ENCODE measurements at places on chromosomes 6 and 20.

DNA sequence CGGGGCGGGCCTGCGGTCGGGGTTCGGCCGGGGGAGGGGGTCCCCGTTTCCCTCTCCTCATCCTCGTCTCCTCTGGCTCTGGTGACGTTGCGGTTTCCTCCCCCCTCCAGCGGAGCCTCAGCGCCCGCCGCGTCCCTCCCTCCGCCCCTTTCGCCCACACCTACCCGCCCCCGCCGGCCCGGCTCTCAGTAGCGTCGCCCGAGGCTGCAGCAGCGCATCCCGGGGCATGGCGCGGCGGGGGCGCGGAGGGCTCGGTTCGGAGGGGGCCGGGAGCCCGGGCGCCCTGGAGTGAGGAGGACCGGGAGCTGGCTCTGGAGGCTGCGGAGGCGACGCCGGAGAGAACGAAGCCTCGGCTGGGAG, at the start of gene DSE:
DSE (plus strand) TSS at position 188 of the 360 bp plus-strand sequence. CDS start 28,304 bp downstream, outside the sequence.
- peak; percentile 17 for DNase-seq

DNA sequence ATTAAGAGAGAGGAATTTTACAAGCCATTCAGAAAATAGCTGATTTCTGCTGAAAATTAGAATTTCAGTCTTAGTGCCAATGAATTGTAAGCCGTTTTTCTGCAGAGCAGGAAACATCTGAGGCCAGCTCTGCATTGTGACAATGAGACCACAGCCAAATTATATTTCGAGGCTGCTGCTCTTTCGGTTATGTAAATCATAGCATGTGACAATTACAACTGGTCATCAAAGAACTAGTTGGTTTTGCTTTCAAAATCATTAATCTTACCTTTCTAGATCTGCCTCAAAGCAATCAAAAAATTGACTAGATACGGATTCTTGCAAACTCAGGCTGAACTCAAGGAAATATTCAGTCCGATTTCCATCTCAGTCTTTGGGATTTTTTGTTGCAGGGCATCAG, 33.4 kb upstream of the INSM1 start:
- no peak for DNase-seq

DNA sequence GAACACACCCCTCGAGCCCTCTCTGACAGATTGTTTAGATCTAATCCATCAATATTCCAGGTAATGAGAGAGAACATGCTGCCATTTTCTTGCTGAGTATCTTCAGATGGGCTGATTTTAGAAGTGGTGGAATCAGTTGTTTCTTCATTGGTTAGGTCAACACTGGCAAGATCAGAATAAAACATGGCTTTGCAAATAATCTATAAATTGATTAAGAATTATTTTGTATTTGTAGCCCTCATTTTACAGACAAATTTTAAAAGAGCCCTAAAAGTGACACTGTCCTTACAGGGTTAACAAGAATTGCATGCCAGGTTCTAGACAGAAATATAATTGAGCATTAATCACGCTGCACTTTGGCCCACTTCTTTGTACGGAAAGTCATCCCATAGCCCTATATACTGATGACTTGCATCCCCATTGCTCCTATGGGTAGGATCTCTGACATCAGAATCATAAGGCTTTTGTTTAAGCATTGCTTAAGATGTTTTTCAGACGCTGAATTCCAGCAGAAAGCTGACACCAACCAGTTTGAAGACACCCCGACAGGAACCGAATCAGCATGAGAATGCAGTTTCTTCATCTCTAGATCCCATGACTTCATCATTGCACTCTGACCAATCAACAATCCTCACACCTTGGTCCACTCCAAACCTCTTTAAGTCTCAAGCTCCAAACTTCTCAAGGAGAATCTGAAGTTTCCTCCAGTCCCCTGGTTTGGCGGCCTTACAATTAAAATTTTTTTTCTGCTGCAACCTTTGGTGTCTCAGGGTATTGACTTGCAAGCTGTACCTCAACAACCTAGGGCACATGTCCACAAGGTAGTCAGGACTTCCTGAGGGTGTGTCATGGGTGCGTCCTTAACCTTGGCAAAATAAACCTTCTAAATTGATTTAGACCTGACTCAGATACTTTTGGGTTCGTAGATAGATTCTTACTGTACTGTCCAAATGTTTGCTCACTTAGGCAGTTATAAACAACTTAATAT, 7.8 kb downstream of the TDP2 start:
- DNase-seq, result no peak

DNA sequence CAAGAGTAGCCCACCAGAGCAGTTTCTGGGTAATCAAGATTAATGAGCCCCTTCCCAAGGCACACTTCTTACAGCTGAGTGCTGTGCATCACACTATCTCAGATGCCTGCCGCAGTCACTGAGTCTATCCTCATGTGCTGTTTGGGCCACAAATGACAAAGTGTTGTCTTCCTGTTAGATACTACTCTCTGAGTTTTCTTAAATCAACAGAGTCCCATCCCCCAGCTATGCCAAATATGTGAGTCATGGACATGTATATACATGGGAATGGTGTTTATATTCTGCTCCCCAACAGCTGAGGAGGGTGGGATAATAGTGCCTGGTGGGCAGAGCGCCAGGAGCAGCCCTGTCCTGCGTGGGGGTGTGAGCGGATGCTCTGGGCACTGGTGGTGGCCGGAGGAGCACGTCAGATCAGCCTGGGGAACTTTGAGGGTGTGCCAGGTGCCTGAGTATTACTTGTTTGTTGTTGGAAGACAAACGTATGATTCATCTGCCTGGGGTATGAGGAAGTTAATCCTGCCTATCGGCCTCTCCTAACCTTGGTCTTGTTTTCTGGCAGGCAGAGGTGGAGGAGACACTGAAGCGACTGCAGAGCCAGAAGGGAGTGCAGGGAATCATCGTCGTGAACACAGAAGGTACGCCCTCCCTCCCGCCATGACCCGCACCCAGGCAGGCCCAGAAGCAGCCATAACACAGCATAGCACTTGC, 9.6 kb downstream of the DYNLRB1 start:
- DNase-seq, result no peak

DNA sequence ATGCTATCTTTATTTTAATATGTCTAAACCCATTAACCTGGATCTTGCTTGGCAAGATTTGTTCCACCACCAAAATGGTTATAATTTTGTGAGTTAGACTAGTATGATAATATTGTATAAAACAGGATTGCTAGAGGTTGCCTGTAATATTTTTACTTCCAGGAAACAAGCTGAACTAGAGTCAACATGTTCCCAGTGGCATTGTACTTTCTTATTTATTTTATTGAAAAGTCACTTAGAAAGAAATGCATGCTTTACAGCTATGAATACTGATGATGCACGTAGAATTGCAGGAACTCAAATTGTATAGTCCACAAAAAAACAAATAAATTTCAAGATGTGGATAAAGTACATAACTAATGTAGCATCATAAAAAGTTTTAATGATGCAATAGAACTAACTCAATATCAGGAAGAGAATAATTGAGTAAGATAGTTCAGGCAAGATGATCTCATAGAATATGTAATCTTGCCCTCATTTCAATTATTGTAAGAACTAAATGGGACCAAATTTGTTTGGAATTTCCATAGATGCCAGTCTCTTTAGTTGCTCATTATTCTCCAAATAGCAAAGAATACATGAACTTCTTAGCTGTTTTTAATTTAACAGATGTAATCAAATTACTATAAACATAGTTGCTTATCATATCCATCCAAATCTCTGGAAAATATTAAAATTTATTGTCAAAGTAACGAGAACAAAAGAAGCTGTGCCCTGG, 451.8 kb downstream of the COL12A1 start:
- no peak for DNase-seq

DNA sequence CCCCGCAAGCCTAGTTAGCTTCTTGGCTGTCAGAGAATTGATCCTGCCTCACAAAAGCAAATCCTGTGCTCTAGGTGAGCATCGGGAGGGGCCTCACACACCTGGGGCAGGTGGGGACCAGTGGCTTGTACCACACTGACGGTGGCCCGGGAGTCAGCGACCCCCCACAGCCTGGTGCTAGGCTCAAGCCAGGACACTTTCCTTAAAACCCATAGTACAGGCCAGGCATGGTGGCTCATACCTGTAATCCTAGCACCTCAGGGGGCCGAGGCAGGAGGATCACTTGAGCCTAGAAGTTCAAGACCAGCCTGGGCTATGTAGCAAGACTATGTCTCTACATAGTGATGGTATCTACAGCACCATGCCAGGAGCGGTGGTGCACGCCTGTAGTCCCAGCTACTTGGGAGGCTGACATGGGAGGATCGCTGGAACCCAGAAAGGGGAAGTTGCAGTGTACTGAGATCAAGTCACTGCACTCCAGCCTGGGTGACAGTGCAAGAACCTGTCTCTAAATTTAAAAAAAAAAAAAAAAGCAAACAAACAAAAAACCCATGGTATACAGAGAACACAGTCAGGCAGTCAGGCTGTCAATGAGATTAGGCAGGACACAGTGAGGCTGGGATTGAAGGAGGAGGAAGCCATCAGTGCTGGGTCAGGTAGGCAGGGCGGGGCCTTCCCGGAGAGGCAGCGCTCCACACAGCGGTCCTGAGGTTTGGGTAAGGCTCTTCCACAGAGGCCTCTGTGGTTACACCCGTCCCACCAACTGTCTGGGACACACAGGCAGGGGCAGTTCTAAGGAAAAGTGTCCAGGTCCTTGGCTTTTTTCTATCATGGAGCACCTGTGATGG, 41.3 kb downstream of the SYNJ2 start:
- DNase-seq, result no peak

DNA sequence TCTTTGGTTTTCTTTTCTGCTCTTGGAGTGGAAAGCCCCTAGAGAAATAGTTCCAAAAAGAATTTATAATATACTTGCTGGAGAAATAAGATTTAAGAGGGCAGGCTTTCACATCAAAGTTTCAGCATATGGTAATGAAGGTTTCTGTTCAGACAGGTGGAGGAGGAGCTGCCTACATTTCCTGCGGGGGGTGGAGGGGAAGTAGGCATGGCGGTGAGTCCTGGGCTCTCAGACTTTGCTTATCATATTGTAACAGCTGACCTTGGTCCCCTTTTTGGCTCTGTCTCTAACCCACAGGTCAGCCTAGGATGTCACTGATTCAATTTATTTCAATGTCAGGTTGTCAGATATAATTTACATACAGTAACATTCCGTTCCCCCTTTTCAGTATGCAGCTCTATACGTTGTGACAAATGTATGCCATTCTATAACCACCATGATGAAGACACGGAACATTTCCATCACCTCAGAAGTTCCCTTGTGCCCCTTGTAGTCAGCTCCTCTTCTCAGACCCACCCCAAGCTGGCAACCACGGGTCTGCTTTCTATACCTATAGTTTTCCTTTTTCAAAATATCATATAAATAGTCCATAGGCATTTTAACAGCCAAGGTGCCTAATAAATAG, 77.6 kb upstream of the GGTLC1 start:
- DNase-seq, result no peak

GRCh38 chr6:34912715-34913464, 23.8 kb downstream of the ANKS1A start:
- peak; percentile 63 for DNase-seq

DNA sequence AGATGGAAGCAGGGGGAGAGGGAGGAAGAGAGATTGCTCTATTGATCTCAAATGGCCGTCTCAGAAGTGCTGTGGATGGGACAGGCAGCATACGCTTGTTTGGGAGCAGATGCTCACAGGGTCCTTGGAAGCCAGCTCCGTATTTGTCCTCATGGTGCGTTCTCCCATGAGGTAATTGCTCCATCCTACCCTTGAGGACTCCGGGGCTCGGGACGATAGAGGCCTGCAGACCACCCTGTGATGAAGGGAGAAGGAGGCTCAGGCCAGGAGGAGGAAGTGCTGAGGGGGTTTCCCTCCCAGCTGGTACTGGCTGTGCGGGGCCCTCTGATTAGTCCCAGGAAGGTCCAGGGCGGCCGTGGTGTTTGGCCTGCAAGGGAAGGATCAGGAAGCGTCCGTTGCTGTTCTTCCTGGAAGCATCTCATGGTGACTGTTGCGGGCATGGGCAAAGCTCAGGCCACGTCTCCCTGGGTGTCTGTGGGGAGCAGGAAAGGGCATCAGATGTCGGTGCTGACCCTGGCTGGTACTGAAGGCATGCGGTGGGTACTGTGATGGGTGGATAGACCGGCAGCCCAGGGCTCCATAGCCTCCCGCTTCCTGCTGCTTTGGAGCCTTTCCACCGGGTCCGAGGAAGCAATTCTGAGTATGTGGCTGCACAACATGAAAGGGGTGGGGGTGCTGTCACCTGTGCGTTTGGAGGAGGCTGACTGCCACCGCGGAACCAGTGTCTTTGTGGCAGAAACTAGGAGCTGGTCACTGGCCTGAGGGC, 158.3 kb downstream of the SYCP2 start:
- DNase-seq, result no peak

DNA sequence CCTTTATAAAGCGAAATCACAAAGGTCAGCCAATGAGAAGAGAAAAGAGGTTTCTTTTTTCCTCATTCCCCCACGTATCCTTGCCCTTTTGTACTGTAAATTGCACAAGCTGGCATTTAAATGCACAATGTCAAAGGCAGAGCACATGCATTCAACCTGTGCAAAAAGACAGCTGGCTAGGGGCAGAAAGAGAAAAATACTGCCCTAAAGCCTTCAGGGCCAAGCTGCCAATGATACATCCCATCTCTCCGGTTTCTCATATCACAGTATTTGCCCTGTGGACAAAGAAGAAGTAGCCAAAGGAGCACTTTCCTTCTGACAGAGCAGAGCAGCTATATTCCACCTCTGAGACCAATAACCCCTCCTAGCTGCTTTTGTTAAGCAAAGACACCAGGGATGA, 219.2 kb downstream of the TRDN start:
- no peak for DNase-seq

DNA sequence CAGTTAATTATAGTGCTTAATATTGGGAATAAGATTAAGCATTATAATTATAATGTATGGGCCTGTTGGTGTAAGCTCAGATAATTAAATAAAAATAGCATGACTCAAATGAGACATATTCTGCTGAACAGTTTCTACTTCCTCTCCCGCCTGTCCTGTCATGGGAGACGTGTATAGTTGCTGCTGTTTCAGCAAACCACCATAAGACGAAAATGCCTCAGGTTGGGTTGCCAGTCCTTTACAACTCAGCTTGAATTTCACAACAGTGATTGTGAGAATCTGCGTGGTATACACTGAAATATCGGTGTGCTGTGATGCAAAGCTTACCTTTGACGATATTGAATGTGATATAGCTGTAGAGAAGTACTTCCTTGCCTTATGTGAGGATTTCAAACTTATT, 99.5 kb downstream of the POPDC3 start:
- no peak for DNase-seq

GRCh38 chr6:16394632-16395031, 156.2 kb downstream of the GMPR start:
- DNase-seq, result no peak

GRCh38 chr20:63957690-63958441, 1.6 kb upstream of the UCKL1 start:
- no peak for DNase-seq

DNA sequence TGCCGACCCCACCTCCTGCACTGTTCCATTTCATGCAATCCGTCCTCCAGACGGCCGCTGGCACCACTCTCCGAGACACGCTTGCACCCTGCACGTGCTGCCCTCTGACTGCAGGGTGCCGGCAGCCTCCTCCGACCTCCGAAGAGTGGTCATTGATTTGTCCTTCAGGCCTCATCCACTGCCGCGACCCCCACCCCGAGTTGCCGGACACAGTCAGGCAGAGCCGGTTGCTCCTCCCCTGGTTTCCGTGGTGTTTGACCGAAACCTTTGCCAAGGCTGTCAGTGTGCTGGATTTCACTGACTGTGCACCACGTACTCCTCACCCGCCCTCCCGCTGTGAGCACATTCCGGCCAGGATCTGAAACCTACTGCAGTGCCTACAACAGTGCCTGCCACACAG, 156.4 kb upstream of the PDE10A start:
- no peak for DNase-seq

GRCh38 chr20:49821870-49822331, 9.3 kb downstream of the SLC9A8 start:
- peak; percentile 26 for DNase-seq
